ENCODE measurements at places on chromosomes 2 and 18.

GRCh38 chr2:85994421-85994777, 105.6 kb upstream of the ST3GAL5 start:
- H3K27ac ChIP-seq, result peak overlapping the region; percentile 48
- H3K27me3 ChIP-seq, result no peaks in the 10 kb centered on the region
- peak; percentile 13 for ATAC-seq
- peak overlapping the region; percentile 44 for H3K4me3 ChIP-seq
- peaks cover 11% of the 10 kb centered on the region for H3K4me1 ChIP-seq
- no peaks in the 10 kb centered on the region for H3K36me3 ChIP-seq

DNA sequence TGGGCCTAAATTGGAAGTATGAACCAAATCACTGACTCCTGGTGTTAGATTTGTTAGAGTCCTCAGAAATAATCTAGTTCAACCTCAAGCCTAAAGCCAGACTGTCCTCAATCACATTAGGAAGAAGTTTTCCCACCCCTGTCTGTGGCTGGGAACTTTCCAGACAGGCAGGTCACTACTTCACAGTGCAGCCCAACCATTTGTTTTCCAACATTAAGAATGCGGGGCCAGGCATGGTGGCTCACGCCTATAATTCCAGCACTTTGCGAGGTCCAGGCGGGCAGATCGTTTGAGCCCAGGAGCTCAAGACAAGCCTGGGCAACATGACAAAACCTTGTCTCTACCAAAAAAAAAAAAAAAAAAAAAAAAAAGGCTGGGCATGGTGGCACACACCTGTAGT, 5.5 kb upstream of the OSBPL1A start:
- no peak for ATAC-seq
- H3K36me3 ChIP-seq, result no peaks in the 10 kb centered on the region
- H3K4me1 ChIP-seq, result peaks cover 6% of the 10 kb centered on the region
- no peak overlapping the region for H3K4me3 ChIP-seq
- peaks cover 15% of the 10 kb centered on the region for H3K27me3 ChIP-seq

GRCh38 chr2:165699946-165700345, 94.1 kb downstream of the GALNT3 start:
- no peaks in the 10 kb centered on the region for H3K4me1 ChIP-seq
- H3K36me3 ChIP-seq, result no peaks in the 10 kb centered on the region
- H3K27ac ChIP-seq, result no peak overlapping the region
- no peak for ATAC-seq
- H3K27me3 ChIP-seq, result peaks cover 11% of the 10 kb centered on the region

- ATAC-seq, result no peak
- H3K27ac ChIP-seq, result no peak overlapping the region
- H3K4me3 ChIP-seq, result no peak overlapping the region
- H3K4me1 ChIP-seq, result no peaks in the 10 kb centered on the region
- H3K36me3 ChIP-seq, result no peaks in the 10 kb centered on the region
- no peaks in the 10 kb centered on the region for H3K27me3 ChIP-seq
Observed at GRCh38 chr2:211331736-211332135, 775.3 kb downstream of the CPS1 start.

GRCh38 chr2:195343942-195344530, 313.0 kb upstream of the SLC39A10 start:
- H3K27me3 ChIP-seq, result no peaks in the 10 kb centered on the region
- H3K27ac ChIP-seq, result no peak overlapping the region
- H3K4me1 ChIP-seq, result no peaks in the 10 kb centered on the region
- H3K4me3 ChIP-seq, result no peak overlapping the region

DNA sequence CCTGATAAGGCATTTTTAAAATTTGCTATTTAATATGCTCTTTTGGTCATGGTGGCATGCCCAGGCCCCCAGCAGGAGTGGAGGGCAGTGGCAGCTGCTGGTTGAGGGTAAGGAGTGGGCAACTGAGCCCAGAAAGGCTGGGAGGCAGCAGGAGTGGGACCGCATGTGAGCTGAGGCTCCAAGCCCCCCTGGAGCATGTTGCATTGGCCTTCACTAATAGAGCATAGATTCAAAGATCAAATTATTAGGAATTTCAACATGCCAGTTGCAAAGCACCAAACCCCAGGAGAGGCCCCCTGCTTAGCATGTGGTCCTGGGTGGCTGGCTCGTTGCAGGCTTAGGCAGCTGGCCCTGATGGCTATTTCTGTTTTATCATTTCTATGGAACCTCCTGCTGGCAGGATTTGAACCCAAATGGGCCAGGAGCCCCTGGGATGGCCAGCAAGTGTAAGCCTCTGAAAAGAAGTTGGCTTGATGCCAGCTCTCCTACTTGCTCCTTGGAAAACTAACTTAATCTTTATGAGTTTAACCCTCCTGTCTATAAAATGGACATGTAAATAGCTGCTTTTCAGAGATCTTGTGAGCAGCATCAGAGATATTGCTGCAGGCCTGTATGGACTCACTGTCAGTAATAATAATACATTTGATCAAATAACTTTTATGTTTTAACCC, 42.1 kb upstream of the TMEM131 start:
- no peak overlapping the region for H3K4me3 ChIP-seq
- no peak for ATAC-seq
- H3K27me3 ChIP-seq, result peaks cover 10% of the 10 kb centered on the region

DNA sequence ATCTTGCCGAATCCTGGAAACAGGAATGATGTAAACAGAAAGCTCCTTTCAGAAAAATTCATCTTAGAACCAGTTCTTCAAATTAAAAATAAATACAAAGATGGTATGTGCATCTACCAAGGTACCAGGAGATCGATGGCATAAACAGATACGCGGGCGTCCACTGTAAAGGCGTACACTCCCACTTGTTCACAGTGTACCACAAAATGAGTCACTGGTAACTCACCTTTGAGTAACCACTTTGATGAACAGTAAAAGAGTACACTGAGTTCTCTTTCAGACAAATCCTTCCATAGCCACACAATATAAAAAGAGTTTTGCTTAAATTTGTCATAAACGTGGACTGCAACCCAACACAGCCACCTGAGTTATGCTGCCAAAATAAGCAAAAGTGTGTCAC, 128.3 kb downstream of the DNER start:
- H3K27ac ChIP-seq, result no peak overlapping the region
- no peaks in the 10 kb centered on the region for H3K36me3 ChIP-seq
- H3K27me3 ChIP-seq, result peaks cover 29% of the 10 kb centered on the region
- H3K4me3 ChIP-seq, result no peak overlapping the region
- H3K4me1 ChIP-seq, result peaks cover 5% of the 10 kb centered on the region

DNA sequence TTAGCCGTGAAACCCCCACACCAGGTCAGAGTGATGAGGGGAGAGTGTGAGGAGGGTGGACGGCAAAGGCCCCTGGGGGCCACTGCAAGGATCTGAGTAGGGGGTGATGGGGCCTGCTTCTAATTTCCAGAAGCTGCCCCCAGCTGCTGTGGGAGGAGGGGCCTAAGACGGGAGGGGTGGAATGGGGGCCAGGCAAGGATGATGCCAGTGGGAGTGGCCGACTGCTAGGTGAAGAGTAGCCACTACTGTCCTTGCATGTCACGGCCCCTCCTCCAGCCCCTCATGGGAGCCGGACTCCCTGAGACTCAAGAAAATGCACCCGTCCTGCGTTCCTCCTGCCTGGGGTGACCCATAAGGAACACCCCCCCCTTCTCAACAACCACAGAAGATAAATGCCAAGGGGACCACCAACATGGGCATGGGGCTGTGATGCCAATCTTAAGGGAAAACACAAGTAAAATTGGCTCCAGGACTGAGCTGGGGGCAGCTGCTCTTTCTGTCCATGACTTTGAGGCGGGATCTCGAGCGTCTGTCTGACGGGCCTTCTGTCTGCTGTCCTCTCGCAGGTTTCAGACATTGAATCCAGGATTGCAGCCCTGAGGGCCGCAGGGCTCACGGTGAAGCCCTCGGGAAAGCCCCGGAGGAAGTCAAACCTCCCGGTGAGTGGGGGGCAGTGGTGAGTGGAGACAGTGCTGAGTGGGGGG, 24.2 kb upstream of the PRLH start:
- no peak for ATAC-seq
- peaks cover 14% of the 10 kb centered on the region for H3K27me3 ChIP-seq
- no peak overlapping the region for H3K27ac ChIP-seq
- no peak overlapping the region for H3K4me3 ChIP-seq
- no peaks in the 10 kb centered on the region for H3K36me3 ChIP-seq

DNA sequence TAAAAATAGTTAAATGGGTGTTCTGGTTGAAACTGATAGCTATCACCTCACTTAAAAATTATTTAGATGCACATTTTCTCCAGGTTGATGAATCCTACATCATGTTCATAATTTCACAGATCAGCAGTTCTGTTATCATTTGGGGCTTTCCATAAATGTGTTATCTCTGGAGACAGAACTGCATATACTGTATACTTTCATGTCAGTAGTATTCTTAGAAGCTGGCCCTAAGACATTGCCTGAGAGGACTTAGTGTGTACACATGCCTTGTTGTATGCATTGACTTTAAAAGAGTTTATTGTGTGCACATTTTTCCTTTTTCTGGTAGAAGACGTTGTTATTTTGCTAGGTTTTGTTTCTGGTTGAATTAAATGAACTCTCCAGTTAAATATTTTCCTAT, 41.0 kb downstream of the PIK3C3 start:
- no peak for ATAC-seq
- no peak overlapping the region for H3K4me3 ChIP-seq
- H3K4me1 ChIP-seq, result peaks cover 4% of the 10 kb centered on the region
- peaks cover 93% of the 10 kb centered on the region for H3K36me3 ChIP-seq
- H3K27ac ChIP-seq, result no peak overlapping the region

GRCh38 chr2:62175728-62176127, 20.2 kb upstream of the B3GNT2 start:
- no peak for ATAC-seq
- no peaks in the 10 kb centered on the region for H3K4me1 ChIP-seq
- no peaks in the 10 kb centered on the region for H3K27me3 ChIP-seq

DNA sequence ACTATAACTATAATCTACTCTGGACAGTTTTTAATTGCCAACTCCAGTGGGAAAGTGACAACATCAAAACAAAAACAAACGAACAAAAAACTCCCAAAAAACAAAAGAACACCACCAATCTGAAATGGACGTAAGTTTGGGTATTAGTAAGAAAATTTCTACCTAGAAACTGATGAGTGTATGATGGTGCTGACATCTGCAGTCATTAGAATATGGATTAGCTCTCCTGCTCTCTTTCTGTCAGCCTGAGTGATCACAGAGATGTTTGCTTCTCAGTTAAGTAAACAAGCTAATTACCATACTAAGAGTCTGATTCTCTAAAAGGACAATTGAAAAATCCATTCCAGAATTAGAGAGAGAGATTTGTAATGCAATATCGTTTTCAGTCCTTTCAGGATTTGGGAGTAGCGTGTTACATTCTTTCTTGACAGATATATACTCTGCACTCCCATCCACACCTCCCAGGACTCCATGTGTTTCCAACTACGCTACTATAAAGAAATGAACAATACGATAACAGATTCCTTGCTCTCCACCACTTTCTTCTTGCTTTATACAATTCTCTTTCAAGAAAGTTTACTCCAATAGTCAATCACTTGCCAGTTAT, 1347.4 kb upstream of the PIK3C3 start:
- no peaks in the 10 kb centered on the region for H3K36me3 ChIP-seq
- H3K27me3 ChIP-seq, result no peaks in the 10 kb centered on the region
- ATAC-seq, result no peak
- no peaks in the 10 kb centered on the region for H3K4me1 ChIP-seq

DNA sequence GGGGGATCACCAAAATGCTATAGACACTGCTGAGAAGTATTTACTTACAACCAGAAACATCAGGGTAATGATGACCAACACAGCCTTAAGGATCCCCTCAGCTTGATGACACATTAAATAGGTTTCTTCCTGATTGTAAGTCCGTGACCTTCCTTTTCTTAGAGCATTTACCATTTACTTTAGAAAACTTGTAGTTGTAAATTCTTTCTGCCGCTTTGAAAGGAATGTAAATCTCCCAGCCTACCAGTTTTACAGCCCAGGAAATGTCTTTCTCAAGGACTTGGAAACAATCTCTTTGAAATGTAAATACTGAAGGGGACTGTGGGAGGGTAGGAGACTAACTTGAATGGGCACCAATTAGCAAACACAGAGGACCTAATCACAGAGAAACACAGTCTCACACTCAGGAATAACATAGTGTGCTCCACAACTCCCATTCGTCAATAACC, 278.6 kb downstream of the DSC3 start:
- no peak overlapping the region for H3K27ac ChIP-seq
- H3K4me1 ChIP-seq, result no peaks in the 10 kb centered on the region
- H3K36me3 ChIP-seq, result no peaks in the 10 kb centered on the region
- no peak for ATAC-seq
- no peak overlapping the region for H3K4me3 ChIP-seq

- no peak overlapping the region for H3K27ac ChIP-seq
- H3K27me3 ChIP-seq, result no peaks in the 10 kb centered on the region
- no peak overlapping the region for H3K4me3 ChIP-seq
- ATAC-seq, result no peak
- no peaks in the 10 kb centered on the region for H3K4me1 ChIP-seq
- no peaks in the 10 kb centered on the region for H3K36me3 ChIP-seq
Observed at GRCh38 chr18:22387364-22387763, 30.4 kb downstream of the CTAGE1 start.

- no peak overlapping the region for H3K27ac ChIP-seq
- H3K36me3 ChIP-seq, result no peaks in the 10 kb centered on the region
- no peaks in the 10 kb centered on the region for H3K4me1 ChIP-seq
- peaks cover 24% of the 10 kb centered on the region for H3K27me3 ChIP-seq
Observed at GRCh38 chr2:98975611-98976010, 39.6 kb upstream of the CRACDL start.

GRCh38 chr18:11506856-11507255, 102.5 kb upstream of the SLC35G4 start:
- H3K27ac ChIP-seq, result no peak overlapping the region
- no peak overlapping the region for H3K4me3 ChIP-seq
- ATAC-seq, result no peak

Data from activated T-helper 17 cell treated with anti-CD3 and anti-CD28 coated beads, Interleukin-2, amount 50 U/mL, for 72 hours (primary cell).